Smooth muscle cell of the brain vasculature (primary cell): ENCODE measurements at places on chromosomes 2 and 18.

- DNase-seq = no peak
Measured at GRCh38 chr2:201313362-201313761, 43.8 kb downstream of the FLACC1 start.

- no peak for DNase-seq
Measured at GRCh38 chr2:216425008-216425787, 12.9 kb downstream of the SMARCAL1 start.

DNA sequence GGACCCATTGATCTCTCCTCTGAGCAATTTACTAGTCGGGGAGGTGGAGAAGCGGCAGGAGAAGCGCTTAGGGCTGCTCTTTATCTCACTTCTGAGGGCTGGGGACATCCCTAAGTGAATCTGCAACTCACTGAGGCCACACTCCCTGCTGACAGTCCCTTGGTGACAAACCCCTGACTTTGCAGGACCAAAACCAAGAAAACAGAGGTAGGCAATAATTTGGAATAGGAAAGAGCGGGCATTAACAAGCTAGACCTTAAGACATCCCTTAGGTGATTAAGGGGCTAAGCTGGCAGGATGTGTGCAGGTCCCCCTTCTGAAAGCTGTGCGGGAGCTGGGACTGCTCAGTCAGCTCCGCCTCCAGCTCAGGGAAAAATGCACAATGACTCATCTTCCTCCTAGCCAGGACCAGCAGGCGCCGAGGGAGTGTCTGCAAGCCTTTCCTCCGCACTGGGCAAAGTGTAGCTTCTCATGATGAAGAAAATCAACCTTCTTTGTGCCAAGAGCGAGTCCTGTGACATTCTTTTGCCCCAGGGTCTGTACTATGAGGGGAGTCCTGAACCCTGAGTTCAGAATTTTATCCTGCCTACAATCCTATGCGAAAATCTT is 63.3 kb downstream of the BOD1L2 start:
- peak; percentile 32 for DNase-seq

DNA sequence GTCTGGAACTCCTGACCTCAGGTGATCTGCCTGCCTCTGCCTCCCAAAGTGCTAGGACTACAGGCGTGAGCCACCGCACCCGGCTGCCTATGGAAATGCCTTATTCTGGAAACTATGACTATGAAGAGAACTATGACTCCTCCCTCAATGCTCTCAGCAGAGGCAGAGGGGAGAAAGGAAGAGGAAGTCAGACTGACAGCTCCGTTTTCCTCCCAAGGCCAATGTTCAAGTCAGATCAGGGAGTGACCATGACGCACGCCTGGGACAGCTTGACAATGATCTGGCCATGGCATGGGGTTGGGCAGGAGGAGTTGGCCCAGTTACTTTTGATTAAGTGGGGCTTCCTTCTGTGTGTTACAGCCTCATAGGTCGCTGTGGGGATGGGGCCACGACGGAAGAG is 44.3 kb upstream of the MRPL33 start:
- DNase-seq = no peak

GRCh38 chr2:39494784-39495251 is 57.7 kb upstream of the MAP4K3 start:
- no peak for DNase-seq

DNA sequence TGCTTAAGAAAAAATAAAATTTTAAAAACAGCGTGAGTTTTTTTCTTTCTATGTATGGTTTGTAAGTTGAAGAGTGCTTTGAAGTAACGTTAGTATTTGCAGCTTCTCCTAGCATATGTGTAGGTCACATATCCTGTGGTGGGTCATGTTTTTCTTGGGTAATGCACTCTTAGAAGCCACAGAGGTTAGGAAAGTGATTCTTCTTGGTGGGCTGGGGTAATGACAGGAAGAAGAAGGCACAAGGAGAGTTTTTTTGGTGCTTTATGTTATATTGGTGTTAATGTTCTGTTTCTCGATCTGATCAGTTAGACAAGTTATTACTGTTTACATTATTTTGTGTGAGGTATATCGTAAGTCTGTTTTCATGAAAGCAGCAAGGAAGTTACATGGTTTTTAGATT is 109.0 kb downstream of the ICA1L start:
- no peak for DNase-seq

DNA sequence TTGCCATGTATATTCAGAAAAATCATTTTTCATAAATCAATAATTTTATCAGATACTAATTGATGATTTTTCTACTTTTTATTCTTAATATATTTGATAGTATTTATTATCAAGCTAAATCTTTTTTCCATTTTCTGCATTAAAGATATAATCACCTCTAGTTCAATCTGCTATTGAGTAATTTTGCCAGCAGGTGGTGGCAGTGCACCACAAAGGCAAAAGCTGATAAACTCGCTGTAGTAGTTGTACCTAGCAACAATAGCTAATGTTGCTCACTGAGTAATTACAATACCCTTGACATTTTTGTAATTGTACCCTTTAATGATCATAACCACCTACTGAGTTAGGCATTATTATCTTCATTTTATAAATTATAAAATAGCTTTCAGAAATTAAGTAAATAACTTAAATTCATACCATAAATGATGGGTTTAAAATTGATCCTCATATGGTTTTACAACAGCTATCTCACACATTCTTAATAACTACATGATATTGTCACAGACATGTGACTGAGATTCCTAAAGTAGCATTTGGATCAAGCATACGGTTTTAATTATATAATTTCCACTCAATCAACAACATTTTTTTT is 52.0 kb upstream of the CALCRL start:
- DNase-seq = peak; percentile 49

DNA sequence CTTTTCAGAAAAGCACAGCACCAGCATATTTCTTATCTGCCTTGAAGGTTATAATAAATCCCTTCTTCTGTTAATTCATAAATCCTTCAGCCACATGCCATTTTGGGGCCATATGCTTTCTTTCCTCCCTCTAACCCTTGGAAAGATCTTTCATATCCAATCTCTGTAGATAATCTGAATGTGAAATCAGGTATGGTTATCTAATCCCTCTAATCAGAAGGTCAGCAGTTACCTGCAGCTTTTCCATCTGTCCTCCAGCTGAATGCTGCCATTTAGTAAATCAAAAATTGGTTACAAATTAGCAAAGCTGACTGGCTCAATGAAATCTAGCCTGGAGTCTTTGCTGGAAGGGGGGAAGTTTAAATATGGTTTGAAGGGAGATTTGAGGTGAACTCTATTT is 230.5 kb downstream of the PIK3C3 start:
- DNase-seq = no peak

DNA sequence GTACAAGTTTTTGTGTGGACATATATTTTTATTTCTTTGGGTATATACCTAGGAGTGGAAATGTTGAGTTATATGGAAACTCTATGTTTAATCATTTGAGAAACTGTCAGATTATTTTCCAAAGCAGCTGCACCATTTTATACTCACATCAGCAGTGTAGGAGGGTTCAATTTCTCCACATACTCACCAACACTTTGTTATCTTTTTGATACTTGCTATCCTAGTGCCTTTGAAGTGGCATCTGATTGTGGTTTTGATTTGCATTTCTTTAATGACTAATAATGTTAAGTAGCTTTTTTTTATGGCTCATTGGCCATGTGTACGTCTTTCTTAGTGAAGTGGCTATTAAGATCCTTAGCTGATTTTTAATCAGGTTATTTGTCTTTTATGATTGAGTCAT is 64.7 kb upstream of the SLC8A1 start:
- DNase-seq = no peak

- DNase-seq = no peak
Measured at GRCh38 chr18:77250926-77251729, 1.5 kb downstream of the GALR1 start.

DNA sequence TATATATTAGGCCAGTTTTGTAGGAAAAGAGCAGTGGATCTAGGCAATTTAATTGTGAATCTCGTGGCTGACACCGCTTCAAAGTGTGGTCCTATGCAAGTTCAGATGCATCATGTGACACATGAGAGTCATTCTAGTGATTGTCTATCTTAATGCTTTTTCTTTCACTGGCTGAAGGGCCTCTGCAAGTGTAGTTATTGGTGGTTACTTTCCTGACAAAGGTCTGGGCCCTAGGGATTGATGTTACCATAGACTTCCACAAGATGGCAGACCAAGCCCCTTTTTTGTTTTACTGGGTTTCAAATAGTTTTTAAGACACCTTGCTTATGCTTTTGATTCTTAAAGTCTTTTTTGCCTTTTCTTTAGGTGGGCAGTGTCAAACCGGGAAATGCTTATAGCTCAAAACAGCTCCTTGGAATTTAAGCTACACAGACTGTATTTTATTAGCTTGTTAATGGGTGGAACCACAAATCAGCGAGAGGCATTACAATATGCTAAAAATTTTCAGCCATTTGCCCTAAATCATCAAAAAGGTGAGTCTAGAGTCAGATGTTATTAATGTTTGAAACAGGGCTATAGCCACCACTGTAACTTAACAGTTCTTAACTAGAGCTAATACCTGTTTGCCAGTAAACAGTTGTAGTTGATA is 25.9 kb downstream of the CD8A start:
- DNase-seq = peak; percentile 17

DNA sequence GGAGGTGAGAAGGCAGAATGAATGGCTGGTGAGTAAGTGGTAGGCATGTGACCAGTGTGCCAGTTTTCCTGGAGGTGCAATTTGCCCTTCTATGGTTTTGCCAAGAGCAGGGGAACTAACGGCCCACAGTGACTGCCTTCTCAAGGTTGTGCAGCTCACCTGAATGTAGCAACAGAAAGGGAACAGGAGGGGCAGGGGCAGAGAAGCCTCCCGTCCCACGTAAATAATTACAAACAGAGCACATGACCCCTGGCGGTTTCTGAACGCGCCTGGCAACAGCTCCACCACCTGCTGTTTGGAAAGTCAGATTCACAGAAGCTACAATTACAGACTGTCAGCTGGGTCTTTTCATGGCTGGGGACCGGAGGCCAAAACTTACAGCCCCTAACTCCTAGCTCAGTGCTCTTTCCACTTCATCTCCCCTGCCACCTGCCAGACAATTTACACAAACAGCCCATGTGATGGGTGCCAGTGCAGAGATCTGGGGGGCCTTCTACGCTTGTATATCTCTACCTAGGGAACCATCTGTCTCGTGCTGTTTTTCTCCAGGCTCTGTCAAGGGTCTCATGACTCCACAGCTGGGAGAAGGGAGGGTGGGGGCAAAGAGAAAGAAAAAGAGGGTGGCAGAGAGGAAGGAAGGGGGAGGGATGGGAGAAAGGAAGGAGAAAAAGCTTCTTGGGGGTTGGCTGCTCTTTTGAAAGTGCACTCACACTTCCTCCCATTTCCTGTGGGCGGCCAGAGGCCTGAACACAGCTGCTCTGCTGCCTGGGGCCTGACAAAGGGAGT is 69.6 kb downstream of the POLR1A start:
- DNase-seq = peak; percentile 73

GRCh38 chr18:67864677-67865340 is 348.3 kb upstream of the DSEL start:
- no peak for DNase-seq

DNA sequence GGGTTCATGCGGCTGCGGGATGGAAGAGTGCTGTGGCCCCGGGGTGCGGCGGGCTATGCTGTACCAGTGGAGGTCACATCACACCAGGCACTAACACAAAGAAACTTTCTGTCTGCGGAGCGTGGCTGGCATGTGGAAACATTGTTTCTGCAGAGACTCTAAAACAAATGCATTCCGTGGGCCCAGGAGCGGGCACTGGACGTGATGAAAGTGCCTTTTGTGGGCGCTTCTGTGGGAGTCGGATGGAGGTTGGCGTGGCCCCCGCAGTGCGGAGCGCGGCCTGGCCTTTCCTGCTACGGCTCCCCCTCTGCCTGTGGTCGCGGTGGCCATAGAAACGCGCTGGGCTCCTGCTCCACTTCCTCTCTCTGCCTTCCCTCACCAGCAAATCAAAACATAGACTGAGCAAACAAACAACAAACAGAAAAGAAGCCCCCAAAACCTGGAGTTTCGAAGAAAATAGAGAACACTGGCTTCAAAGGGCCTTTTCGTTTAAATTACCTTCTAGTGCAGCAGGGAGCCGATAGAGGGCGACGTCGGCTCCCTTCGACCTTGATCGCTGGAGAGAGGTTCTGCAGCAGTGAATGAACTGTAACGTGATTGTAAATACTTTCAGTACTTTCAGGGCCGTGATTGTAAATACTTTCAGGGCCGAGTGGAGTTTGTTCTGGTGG is 51.4 kb downstream of the KIF5C start:
- DNase-seq = no peak

- DNase-seq = no peak
Measured at GRCh38 chr2:136505462-136505861, 259.9 kb upstream of the THSD7B start.

GRCh38 chr2:113863144-113863543 is 26.7 kb upstream of the ACTR3 start:
- DNase-seq = no peak

- DNase-seq = no peak
Measured at GRCh38 chr2:54456362-54456611, 160 bp downstream of the SPTBN1 start.

DNA sequence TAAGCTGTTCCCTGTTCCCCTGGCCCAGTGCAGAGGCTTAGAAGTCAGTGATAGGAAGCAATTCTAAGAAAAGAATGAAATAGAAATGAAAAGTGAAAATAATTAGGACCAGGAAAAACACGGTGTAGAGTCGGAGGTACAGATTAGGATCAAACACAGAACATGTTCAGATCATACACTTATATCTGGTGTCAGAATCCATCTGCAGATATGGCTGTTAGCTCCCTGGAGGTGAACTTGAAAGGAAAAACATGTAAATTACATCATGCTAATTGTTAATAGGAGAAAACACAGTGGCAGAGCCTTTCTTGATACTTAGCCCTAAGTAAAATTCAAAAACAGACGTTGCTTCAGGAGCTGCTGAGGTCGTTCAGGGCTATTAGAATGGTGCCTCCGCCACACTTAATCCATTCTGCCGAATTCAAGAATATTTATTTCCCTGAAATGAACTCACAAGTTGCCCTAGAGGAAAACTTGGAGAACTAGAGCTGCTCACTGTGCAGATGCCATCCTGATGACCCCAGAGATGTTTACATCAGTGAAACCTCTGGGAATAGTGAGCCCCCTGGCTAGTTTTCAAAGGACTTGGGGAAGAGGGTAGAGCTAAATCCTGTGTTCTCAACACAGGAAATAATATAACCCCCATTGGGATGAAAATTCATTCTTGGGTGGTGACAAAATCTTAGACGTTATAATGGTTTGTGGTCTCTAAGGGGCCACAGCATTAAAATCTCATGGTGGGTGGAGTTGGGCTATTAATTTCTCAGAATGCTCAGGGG is 27.5 kb downstream of the LPIN1 start:
- DNase-seq = no peak
